KG1 (cell line): ENCODE measurements at places on chromosomes 16 and 17.

GRCh38 chr17:63645775-63646487, 23.7 kb downstream of the MAP3K3 start:
- no peak for DNase-seq

- no peak for DNase-seq
These were observed 18.0 kb downstream of the CNGB1 start for GRCh38 chr16:57952909-57953308.

GRCh38 chr17:78263736-78264340, 32.4 kb downstream of the TMEM235 start:
- no peak for DNase-seq

DNA sequence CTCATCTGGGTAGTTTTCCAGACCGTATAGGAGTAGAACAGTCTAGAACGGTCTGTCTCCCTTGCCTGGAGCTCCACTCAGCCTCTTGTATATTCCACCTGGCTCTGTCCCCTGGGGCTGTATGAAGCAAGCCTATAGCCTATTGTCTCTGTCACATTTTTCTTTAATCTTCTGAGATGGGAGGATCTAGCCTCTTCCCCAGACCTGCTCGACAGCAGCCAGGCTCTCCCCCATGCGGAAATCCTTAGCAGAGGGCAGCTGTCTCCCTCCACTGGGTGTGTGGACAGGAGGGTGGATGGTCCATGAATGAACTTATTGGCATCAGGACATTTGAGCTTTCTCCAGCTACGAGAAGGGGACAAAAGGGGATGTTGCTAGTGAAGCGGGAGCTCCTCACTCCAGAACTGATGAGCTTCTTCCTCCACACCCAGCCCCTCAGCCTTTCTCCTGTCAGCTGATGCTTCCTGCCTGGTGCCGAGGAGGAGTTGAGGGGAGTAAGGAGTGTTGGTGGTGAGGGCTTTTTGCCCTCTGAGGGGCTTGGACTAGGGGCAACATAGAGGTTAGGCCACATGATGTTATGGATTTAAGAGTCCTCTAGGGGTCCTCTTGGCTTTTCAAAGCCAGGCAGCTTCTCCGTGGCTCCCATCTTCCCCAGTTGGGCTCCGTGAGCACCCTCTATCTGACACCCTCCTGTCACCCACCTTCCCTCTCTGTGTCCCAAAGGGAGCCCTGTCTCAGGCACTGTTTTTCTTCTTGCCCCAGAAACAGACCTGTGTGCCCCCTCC, 28.0 kb downstream of the ARHGAP23 start:
- DNase-seq: no peak

DNA sequence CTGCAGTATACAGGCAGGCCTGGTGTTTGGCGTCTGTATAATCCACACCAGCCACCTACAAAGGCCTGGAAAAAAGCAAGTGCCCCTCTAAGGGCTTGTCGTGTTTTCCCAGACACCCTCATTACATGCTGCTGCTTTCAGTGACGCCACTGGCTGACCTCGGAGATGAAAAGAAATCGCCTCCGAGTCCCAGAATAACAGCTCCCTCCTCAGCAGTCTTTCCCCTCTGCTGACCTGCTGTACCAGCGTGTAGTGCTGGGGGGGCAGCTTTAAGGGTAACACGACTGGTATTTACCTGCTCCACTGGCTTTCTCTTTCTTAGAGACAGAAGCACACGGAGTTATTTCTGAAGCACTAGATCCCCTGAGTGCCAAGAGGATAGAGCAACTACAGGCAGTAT, 296.8 kb downstream of the GRIN2A start:
- DNase-seq: no peak

GRCh38 chr16:68179196-68179795, 56.6 kb downstream of the ESRP2 start:
- DNase-seq: no peak

DNA sequence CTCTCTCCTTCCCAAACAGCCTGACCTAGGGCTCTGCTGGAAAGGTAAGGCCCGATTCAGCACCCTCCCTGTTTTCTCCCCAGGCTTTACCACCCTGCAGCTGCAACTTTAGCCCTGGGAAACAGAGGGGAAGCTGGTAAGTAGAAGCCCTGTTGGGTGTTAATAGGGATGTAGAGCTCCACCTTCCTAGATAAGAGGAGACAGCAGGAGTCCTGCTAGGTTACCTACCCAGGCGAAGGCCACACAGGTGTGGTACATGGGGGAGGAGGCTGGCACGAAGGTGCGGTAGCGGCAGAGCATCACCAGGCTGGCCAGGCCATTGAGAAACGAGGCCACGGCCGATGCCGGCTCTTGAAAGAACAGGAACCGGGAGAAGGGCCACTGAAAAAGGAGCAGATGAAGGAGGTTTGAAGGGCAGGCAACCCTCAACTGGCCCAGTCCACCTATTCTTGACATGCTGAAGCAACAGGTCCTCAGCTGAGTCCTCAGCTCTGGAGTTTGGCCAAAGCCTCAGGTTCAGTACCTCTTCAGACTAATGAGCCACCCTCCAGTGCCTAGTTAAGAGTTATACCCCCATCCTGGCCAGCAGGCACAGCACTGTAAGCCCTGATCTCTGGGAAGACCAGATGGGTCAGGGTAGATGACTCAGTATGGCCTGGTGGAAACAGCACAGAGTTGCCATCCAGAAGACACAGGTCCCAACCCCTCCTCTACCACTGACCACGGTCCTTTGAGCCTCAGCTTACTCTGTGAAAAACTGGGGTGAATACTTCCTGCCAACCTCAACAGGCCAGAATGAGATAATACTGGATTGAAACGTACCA, 3.3 kb downstream of the PGAP3 start:
- DNase-seq: no peak

DNA sequence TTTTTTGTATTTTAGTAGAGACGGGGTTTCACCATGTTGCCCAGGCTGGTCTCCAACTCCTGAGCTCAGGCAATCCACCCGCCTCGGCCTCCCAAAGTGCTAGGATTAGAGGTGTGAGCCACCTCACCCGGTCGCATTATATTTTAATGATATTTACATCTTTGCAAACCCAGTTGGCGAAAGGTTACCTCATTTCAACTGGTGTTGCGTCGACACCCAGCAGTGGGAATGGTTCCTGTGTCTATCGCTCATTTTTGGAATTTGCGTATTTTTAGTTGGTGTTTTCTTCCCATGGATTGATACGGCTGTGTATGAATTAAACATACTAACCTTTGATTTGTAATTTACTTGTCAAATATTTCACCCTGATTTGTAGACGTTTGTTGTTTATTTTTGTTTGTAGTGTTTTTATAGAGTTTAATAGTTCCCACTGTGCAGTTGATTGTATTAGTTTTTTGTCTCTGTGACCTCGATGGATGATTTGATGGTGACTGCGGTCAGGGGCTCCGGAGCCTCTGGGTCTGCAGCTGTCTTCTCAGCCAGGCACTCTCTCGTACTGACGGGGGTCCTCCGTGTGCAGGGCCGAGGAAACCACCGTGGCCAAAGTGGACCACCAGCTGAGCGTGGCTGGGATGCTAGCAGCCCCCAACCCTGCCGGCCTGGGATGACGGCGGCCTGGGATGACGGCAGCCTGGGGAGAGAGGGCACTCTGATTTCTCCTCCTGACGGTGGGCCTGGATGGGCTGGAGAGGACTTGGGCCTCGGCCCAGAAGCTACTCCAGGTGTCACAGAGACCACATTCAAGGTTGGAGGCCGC, 4.0 kb downstream of the CD7 start:
- DNase-seq: no peak

- no peak for DNase-seq
These were observed 7.5 kb upstream of the CEP131 start for GRCh38 chr17:81230043-81230820.

- no peak for DNase-seq
These were observed 1339.3 kb upstream of the GOT2 start for GRCh38 chr16:60073376-60073775.

DNA sequence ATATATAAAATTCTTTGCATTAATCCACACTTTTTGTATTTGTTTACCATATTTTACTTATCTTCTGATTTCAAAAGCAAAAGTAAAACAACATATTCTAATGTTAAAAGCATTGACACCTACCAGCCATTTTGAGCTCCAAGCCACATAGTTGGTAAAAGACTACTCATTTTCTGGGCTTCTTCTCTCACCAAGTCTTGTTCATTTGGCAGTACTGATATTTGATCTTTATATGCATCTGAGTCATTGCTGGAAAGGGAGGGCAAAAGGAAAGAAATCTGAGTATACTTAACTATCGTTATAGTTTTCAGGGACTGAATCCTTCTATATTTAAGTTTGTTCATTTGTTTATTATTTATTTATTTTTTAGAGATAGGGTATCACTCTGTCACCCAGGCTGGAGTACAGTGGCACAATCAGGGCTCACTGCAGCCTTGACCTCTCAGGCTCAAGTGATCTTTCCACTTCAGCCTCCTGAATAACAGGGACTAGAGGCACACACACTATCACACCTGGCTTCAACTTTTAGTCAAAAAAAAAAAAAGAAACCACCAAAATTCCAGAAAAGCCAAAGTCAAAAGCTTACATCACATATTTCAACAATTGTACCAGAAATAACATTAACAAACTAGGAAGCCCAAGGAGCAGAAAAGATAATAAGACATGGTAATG, 121.0 kb upstream of the TOB1 start:
- DNase-seq: no peak

DNA sequence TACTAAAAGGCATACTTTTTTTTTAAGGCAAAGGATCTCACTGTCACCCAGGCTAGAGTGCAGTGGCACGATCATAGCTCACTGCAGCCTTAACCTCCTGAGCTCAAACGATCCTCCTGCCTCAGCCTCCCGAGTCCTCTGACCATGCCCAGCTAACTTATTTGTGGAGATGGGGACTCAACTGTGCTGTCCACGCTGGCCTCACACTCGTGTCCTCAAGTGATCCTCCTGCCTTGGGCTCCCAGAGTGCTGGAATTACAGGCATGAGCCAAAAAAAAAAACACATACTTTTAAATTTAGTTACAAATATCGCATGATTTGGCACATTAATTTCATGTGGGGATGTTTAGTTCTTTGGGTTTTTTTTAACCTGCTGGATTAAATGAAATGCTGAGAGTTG, 207.7 kb upstream of the CHMP6 start:
- DNase-seq: no peak

DNA sequence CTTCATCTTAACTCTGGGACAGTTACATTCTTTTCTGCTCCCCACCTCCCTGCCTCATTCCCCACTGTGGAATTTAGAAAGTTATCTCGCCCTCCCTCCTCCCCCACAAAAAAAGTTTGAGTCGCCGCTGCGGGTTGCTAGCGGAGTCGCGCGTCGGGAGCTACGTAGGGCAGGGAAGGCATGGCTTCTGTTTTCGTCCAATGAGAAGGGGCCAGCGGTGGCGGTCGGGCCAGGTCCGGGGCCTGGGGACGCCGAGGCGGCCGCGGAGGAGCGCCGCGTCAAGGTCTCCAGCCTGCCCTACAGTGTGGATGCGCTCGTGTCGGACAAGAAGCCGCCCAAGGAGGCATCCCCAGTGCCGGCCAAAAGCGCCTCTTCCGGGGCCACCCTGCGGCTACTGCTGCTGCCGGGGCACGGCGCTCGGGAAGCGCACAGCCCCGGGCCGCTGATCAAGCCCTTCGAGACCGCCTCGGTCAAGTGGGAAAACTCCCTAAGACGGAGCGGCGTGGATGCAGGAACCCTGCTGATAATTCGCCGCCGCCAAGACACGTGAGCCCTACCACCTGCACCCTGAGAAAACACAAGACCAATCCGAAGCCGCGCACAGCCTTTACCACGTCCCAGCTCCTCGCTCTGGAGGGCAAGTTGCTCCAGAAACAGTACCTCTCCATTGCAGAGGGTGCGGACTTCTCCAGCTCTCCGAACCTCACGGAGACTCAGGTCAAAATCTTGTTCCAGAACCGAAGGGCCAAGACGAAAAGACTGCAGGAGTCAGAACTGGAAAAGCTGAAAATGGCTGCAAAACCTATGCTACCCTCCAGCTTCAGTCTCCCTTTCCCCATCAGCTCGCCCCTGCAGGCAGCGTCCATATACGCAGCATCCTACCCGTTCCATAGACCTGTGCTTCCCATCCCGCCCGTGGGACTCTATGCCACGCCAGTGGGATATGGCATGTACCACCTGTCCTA, 8.9 kb downstream of the OR4D1 start:
- DNase-seq: no peak

GRCh38 chr16:53775106-53775820, 71.3 kb downstream of the FTO start:
- DNase-seq: no peak

DNA sequence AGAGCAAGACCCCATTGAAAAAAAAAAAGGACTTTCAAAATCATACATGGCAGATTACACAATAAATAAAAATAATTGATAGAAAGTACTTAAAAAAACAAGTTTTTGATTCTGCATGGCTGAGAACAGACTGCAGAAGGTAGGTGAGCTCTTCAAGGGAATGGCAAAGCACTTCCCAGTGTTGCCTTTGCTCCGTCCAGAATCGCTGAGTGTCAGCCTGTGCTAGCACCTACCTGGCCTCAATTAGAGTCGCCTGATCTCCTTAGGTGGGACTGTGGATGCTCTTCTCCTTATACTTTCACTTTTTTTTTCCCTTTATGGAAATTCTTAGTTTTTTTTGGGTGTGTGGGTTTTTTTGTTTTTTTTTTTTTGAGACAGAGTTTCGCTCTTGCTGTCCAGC, 6.0 kb upstream of the TMEM220 start:
- DNase-seq: no peak

DNA sequence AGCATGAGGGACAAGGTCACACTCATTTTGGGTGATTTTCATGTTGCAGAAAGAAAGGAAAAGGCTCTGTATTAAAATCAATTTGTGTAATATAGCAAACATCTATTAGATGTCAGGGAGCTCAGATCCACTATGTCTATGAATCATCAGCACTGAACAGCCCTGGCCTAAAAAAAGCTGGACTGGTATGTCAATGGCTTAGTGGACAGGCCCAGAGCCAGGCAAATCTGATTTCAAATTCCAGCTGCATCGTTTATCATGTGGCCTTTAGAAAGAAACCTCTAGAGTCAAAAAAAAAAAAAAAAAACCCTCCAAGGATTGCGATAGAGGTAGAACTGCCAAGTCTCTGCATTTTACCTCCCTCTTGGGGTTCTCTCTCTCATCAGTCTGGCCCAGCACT, 5.4 kb downstream of the GAS7 start:
- no peak for DNase-seq

- DNase-seq: no peak
These were observed 78.9 kb downstream of the CNGB1 start for GRCh38 chr16:57892041-57892440.

DNA sequence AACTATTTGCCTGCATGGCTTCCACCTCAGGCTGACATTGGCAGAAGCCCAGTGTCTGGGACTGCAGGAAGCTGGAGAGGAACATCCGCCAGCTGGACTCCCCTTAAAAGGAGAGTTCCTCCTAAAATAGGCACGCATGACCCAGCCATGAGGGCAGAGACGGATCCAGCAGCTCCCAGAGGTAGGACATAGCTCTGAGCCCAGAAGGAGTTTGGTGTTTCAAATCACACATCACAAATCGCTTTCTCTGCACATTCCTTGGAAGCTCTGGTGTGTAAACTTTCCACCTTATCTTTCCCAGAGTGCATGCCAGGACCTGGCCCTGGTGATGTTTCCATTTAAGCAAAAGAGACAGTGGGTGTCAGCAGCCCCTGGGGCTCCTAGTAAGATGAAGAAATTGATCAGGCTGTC, 231.1 kb upstream of the CDH5 start:
- DNase-seq: no peak
